Left cardiac atrium (tissue), 4 donors: ENCODE measurements at places on chromosomes 5 and 9.

DNA sequence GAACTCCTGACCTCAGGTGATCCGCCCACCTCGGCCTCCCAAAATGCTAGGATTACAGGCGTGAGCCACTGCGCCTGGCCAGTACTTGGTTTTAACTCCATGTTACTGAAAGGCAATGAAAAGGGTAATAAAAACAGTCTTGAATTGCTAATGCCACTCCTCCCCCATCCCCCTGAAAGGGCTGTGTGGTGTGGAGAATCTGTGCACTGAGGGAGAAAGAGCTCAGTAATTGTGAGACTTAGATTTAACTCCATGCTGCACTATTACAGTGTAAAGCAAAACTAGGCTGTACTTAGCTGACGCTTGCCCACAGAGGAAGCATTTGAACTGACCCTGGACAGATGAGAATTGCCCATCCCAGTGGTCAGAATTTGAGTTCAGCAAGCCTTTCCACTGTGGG lies 1662.4 kb upstream of the ACO1 start:
- no peak for DNase-seq

GRCh38 chr9:35771534-35771933 lies 17.5 kb upstream of the MSMP start:
- DNase-seq, result no peak

GRCh38 chr9:14271093-14271673 lies 42.8 kb downstream of the NFIB start:
- peak; percentile 62 for DNase-seq

GRCh38 chr5:151598984-151599383 lies 7.9 kb upstream of the FAT2 start:
- DNase-seq, result no peak

- no peak for DNase-seq
Measured at GRCh38 chr5:9168791-9169556, 376.9 kb downstream of the SEMA5A start.
